Colonic mucosa (tissue), 4 donors: ENCODE measurements at places on chromosomes 7 and 10. TPM values are rescaled to one million over a fixed set of nuclear protein-coding genes. Genes with fewer than 3 reads are reported as not detected.

Gene SLC13A4
- not detected for total RNA-seq

Gene ZNF277
- 27.4 TPM for total RNA-seq

Gene SNCG
- 2.6 TPM for total RNA-seq

GRCh38 chr7:7122033-7122478, 60.3 kb upstream of the C1GALT1 start:
- no peaks in the 10 kb centered on the region for H3K36me3 ChIP-seq
- H3K4me1 ChIP-seq, result no peaks in the 10 kb centered on the region
- no peaks in the 10 kb centered on the region for H3K27me3 ChIP-seq
- no peak overlapping the region for H3K4me3 ChIP-seq

- no peaks in the 10 kb centered on the region for H3K27me3 ChIP-seq
- no peak overlapping the region for H3K27ac ChIP-seq
- DNase-seq, result no peak
- H3K4me3 ChIP-seq, result no peak overlapping the region
- H3K36me3 ChIP-seq, result no peaks in the 10 kb centered on the region
Measured at GRCh38 chr7:148286150-148286549, 304.4 kb upstream of the C7orf33 start.

Gene ATRNL1
- total RNA-seq, result 2.9 TPM

- H3K4me3 ChIP-seq, result no peak overlapping the region
- no peak overlapping the region for H3K27ac ChIP-seq
- DNase-seq, result no peak
- H3K36me3 ChIP-seq, result no peaks in the 10 kb centered on the region
- no peaks in the 10 kb centered on the region for H3K27me3 ChIP-seq
Measured at GRCh38 chr10:123455861-123456260, 210.3 kb upstream of the GPR26 start.

Gene PLPP4
- not detected for total RNA-seq
